Central memory CD8-positive, alpha-beta T cell (primary cell): ENCODE measurements at places on chromosomes 2 and 18.

- no peaks in the 10 kb centered on the region for H3K27me3 ChIP-seq
- no peaks in the 10 kb centered on the region for H3K4me1 ChIP-seq
- no peak for DNase-seq
- H3K36me3 ChIP-seq: peaks cover 1% of the 10 kb centered on the region
- no peak overlapping the region for H3K27ac ChIP-seq
Measured at GRCh38 chr2:7077660-7078267, 160.6 kb downstream of the RNF144A start.

GRCh38 chr2:88095022-88095421, 27.4 kb downstream of the SMYD1 start:
- no peaks in the 10 kb centered on the region for H3K36me3 ChIP-seq
- peaks cover 15% of the 10 kb centered on the region for H3K27me3 ChIP-seq
- DNase-seq: no peak
- H3K4me3 ChIP-seq: no peak overlapping the region

DNA sequence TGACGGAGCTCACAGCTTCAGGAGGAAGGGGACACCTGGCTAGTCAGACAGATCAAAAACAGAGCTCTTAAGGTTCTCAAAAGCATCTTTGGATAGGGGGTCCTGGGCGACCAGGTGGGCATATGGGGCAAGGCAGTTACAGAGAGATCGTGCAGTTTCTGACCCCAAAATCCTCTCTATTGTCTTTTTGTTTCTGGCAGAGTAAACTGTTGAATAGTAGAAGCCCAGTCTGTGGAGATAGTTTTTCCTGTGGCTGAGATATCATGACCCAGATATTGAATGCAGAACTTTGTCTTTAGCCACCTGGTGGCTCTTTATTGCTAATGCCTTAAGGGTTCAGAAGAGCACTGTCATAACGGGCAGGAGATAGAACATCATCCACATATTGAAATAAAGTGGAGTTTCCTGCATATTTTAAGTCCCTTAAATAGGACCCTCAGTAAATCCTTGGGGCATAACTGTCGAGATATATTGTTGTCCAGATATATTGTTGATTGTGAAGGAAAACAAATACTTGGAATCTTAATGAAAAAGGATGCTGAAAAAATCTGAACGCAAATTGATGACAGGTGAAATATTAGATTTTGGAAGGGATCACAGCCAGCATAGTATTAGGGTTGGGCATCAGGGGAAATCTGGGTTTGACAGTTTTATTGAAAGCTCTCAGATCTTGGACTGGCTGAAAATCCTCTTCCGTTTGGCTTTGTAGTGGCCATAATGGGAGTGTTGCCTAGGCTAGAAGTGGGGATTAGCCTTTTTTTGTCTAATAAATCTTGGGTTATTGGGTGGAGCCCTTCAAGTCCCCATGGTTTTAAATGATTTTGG, 14.1 kb upstream of the ZDBF2 start:
- no peaks in the 10 kb centered on the region for H3K36me3 ChIP-seq
- H3K4me1 ChIP-seq: no peaks in the 10 kb centered on the region
- no peak overlapping the region for H3K27ac ChIP-seq
- peaks cover 81% of the 10 kb centered on the region for H3K27me3 ChIP-seq
- no peak for DNase-seq
- no peak overlapping the region for H3K4me3 ChIP-seq

DNA sequence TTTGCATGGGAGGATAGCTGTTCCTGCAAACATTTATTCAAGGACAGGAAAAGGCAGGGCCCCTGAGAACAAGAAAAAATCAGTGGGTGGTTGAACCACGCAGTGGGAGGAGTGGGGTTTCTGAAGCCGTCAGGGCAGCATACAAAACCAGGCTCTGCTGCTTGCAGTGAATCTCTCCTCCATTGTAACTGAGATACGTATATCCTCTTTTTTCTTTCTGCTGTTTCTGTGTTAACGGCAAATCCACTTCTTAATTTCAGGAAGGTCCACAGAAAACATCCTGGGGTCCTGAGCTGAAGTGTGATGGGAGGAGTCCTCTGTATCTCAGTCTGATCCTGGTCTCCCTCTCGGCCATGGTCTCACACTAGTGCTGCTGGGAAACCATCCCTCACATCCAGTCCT, 27.2 kb upstream of the KCNF1 start:
- no peaks in the 10 kb centered on the region for H3K36me3 ChIP-seq
- H3K27ac ChIP-seq: no peak overlapping the region
- H3K27me3 ChIP-seq: peaks cover 23% of the 10 kb centered on the region
- no peaks in the 10 kb centered on the region for H3K4me1 ChIP-seq
- no peak for DNase-seq

DNA sequence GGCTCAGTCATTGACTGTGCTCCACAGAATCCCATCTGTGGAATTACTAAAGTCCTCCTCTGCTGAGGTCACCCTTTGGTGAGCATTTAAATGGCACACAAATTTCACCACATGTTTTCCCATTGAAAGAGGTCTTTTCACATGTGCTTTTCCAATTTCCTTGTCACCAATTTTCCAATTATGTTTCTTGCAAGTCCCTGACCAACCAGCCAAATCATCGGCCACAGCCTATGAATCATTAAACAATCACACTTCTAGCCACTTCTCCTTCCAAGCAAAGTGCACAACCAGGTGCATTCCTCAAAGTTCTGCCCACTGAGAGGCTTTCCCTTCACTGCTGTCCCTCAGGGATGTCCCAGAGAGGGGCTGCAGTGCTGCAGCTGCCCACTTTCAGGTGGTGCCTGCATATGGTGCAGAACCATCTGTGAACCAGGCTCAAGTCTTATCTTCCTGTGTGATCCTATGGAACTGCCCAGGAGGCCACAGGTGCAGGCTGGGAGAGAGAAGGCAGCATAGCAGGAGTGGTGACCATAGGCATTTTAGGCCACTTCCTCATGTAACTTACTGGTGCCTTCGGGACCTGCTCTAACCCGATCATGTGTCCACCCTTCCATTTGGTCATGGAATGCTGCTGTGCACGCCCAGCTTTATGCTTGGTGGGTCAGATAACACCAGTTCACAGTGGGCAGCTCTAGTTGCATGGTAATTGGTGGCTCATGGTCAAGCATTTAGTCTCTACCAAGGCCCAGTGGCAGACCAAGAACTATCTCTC, 153.0 kb downstream of the SEPTIN10 start:
- H3K27me3 ChIP-seq: no peaks in the 10 kb centered on the region
- no peaks in the 10 kb centered on the region for H3K4me1 ChIP-seq
- H3K36me3 ChIP-seq: no peaks in the 10 kb centered on the region
- no peak for DNase-seq

DNA sequence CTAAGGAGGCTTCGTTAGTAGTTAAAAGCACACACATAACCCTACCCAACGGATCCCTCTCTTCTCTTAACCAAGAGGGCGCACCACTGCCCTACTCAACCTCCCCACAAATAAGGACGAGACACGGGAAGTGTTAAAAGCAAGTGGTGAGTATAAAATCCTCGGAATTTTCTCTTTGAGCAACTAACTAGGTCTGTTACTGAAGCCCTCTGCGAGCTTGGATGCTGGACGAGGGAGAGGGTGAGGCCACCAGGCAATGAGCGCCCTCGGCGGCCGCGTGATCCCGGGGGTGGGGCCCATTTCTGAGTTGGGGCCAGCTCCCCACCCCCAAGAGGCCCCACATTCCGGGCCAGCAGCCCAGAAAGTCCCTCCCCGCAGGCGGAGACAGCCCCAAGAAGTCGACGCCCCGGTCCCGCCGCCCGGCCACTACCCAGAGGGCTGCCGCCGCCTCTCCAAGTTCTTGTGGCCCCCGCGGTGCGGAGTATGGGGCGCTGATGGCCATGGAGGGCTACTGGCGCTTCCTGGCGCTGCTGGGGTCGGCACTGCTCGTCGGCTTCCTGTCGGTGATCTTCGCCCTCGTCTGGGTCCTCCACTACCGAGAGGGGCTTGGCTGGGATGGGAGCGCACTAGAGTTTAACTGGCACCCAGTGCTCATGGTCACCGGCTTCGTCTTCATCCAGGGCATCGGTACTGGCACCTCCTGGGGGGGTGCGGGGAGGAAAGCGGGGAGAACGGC, at the start of gene CYBRD1:
CYBRD1 (plus strand) TSS at position 423 of the 736 bp plus-strand sequence; CDS start at position 495, 72 bp downstream.
- H3K4me1 ChIP-seq: peaks cover 6% of the 10 kb centered on the region
- H3K27ac ChIP-seq: no peak within 1 kb of the TSS
- peaks cover 64% of the 10 kb centered on the region for H3K27me3 ChIP-seq
- no peak for DNase-seq
- H3K4me3 ChIP-seq: peak within 1 kb of the TSS; percentile 71
- no peaks in the 10 kb centered on the region for H3K36me3 ChIP-seq
